ENCODE measurements at places on chromosomes 7 and 10. TPM values are rescaled to one million over a fixed set of nuclear protein-coding genes. Genes with fewer than 3 reads are reported as not detected.

Gene SLC18A3
- not detected for total RNA-seq

Gene PGAM2
- 0.78 TPM for total RNA-seq

Gene PDZD7
- 2.0 TPM for total RNA-seq

Gene TMEM213
- total RNA-seq, result not detected

Gene RSPH10B2
- not detected for total RNA-seq

Gene ACBD7
- 6.7 TPM for total RNA-seq

Gene EIF5AL1
- 0.12 TPM for total RNA-seq

Gene UCMA
- total RNA-seq, result not detected

Gene PTER
- total RNA-seq, result 41.9 TPM

Gene BMPR1A
- total RNA-seq, result 30.3 TPM

Gene NPS
- total RNA-seq, result not detected

Gene C7orf33
- total RNA-seq, result not detected

Gene NME8
- not detected for total RNA-seq

Gene PMS2
- 17.4 TPM for total RNA-seq

Gene TLX1
- not detected for total RNA-seq

Gene C10orf53
- total RNA-seq, result not detected

Gene RNLS
- total RNA-seq, result 20.8 TPM

Gene RAMP3
- total RNA-seq, result 0.78 TPM

Gene CDK1
- 275 TPM for total RNA-seq

Gene SLC26A4
- 1.4 TPM for total RNA-seq

Gene MYO1G
- total RNA-seq, result not detected

Gene ADGRA1
- total RNA-seq, result not detected

Data from RPMI7951 (cell line).